ENCODE measurements at places on chromosomes 2 and 18.

DNA sequence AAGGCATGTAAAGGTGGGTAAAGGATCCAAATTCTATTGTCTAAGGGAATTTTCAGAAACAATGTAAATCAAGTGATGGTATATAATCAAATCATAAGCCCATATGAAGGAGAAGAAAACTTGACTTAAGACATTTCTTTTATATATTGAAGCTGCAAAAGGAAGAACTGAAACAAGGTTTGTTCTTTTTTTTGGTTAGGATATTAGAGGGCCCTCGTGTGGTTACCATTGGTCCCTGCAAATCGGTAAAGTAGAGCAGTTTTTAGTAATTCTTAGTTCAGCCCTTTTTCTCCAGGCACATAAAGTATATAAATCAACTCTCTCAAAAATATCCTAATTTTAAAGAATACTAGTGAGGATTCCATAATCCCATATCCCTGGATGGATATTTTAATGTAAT, 105.6 kb upstream of the STK17B start:
- DNase-seq = no peak

GRCh38 chr2:220076734-220077133, 449.3 kb downstream of the SLC4A3 start:
- DNase-seq = no peak

- peak; percentile 32 for DNase-seq
These were observed 125.8 kb upstream of the HNMT start for GRCh38 chr2:137838255-137839092.

GRCh38 chr2:13522917-13523821, 806.4 kb downstream of the TRIB2 start:
- DNase-seq = no peak

DNA sequence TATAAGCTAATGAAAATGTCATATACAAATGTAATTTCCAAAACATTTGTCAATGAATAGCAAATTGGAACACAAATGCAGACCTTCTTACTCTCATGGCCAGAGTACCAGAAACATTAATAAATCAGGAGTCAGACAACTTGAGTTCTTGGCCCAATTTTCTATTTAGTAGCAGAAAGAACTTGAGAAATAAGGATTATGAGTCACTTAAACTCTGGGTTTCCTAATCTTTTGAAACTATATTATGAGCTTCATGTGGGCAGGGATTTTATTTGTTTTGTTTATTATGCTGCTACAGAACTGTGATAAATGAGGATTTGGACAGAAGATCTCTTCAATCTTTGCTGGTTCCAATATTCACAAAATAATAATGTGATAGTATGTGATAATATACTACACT, 686.7 kb downstream of the NR4A2 start:
- no peak for DNase-seq

DNA sequence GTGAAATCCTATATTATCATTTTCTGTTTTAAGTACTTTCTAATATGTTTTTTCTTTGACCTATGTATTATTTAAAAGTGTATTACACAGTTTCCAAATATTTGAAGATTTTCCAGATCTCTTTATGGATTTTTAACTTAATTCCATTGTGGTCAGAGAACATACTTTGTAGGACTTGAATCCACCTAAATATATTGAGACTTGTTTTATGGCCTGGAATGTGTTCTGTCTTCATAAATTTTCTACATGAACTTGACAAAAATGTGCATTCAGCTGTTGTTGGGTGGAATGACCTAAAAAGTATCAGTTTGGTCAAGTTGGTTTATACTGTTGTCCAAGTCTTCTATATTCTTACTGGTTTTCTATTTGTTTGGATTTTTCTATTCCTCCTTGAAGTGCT, 33.8 kb upstream of the TMEM247 start:
- DNase-seq = no peak

GRCh38 chr2:71974846-71975245, 172.8 kb downstream of the CYP26B1 start:
- no peak for DNase-seq

DNA sequence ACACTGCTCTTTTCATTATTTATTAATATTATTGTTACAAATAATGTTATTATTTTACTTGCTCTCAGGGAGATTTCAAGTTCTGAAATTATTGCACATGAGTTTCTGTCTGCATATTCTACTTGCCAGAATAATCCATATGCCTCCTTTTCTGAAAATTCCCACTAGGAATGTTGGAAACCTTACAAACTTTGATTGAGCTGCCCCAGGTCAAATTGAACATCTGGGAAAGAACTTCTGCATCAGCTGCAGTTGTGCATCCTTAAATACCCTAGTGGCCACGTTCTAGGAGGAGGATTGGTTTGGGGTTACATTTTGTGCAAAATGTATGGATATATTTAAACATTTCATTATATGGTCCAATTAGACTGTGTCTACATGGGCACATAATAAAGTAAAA, 1302.7 kb upstream of the PIK3C3 start:
- no peak for DNase-seq

GRCh38 chr2:139964721-139965440, 1184.7 kb upstream of the NXPH2 start:
- no peak for DNase-seq

DNA sequence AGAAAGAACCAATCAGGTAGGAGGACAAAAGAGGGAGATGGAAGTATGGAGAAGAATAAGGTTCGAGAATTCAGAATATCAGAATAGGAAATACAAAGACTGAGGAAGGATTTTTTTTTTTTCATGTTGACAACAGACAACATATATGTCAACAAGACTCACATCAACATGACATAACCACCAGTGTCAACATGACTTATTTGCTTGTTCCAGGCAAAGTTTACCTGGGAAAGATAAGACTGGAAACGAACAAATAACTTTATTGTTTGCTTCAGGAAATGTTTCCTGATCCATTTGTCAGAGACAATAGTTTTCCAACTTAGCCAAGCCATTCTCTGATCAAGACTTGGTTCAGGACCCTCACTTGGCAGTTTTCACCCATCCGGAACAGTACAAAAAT, 321.9 kb upstream of the NETO1 start:
- no peak for DNase-seq

- DNase-seq = no peak
These were observed 80.7 kb upstream of the LDLRAD4 start for GRCh38 chr18:13137670-13138419.

GRCh38 chr2:100682536-100682935, 119.7 kb downstream of the PDCL3 start:
- DNase-seq = no peak

- DNase-seq = peak; percentile 47
These were observed 8.4 kb downstream of the TMEM247 start for GRCh38 chr2:46487667-46488335.
